Kidney tubule cell (primary cell): ENCODE measurements at places on chromosomes 12 and 14.

GRCh38 chr12:89181271-89181920 lies 170.9 kb downstream of the DUSP6 start:
- DNase-seq = peak; percentile 59

DNA sequence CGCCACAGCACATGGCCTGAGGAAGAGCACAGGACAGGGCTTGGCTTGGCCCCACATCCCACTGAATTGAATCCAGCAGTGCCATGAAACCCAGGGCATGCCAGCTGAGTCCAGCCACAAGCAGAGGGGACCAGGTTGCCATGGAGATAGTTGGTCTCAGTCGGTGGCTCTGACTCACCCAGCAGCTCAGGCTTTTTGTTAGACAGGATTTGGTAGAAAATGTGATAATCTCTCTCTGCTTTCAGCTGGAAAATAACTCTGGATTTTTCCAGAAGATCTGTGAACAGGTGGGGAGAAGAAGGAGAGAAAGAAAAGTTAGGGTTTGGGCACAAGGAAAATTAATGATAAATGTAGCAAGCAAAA lies 4.8 kb downstream of the MYH7 start:
- peak; percentile 54 for DNase-seq

DNA sequence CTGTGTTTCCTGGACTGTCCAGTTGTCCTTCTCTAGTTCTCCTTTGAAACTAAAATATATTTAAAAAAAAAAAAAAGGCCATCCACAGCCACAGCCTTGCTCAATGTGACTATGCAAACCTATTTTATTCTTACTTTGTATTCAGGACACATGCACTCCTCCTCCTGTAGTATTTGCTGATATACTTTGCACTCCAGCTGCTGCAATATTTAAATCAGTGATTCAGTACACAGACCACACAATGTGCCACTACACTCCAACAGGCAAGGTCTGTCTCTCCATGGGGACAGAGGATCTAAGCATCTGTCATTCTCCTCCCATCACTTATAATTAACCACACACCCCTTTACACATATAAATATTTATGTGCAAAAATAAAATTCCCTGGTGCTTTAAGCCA lies 40.2 kb upstream of the CCDC196 start:
- DNase-seq = no peak

DNA sequence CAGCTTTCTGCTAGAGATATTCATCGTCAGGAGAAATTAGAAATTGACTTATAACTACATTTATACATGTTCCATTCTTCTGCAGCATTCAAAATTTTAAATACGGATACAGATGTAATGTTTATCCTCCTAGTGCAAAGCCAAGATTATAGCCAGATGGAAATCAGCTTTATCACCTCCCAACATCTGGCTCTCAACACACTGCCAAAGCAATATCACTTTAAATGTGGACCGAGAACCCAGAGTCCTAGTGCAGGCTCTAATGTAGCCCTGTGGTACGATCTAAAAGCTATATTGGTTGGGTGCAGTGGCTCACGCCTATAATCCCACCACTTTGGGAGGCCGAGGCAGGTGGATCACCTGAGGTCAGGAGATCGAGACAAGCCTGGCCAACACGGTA lies 6.5 kb downstream of the MLH3 start:
- no peak for DNase-seq

GRCh38 chr12:102417055-102417454 lies 63.3 kb downstream of the IGF1 start:
- DNase-seq = no peak

DNA sequence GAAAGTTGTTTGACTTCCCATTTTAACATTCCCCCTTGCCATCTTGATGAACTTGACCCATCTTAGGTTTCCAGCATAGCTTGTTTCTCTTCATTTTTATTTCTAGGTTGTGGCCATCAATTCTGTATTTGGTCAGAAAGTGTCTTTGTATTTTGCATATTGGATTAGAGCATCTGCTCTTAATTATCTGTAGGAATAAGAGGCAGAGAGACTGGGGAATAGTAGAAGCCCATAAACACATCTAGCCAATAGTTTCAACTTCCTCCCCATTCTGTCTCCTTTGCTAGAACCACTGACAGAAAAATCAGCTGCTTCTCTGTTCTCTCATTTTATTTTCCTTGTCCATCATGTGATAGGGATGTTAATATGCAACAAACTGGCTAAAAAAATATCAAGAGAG lies 8.2 kb downstream of the SOCS2 start:
- DNase-seq = no peak
